ENCODE measurements at places on chromosomes 12 and 14.
A peak's percentile ranks its signal among the peaks of the same experiment; 100 is the strongest.

GRCh38 chr12:123907726-123908476 is 64.7 kb downstream of the CCDC92 start:
- DNase-seq: no peak

- DNase-seq: no peak
These were observed 93.2 kb downstream of the NKX2-1 start for GRCh38 chr14:36426836-36427235.

DNA sequence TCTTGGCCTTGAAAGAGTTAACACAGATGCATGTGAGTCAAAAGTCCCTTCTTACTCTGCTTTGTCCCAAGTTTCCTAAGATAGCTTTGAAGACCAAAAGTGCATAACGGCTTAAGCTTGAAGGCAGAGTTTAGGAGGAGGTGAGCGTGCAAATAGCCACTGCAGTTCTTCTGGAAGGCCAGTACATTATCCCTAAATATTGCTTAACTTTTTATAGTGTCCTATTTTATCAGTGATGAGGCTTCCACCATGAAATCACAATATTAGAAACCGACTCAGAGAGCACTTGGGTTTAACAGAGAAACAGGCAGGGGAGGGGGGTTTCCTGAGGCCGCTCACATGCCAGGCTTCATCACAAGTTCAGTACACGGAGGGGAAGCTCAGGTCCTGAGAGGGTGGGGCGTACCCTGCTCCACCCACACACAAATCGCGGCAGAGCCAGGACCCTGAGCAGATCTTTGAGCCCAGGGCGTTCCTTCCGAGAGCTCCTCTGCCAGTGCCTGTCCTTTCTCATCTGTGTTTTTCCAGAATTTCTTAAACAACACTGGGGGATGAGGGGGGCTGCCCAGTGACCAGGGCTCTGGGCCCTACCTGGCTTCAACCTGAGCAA is 26.8 kb upstream of the BDKRB2 start:
- DNase-seq: no peak

- no peak for DNase-seq
These were observed 5.0 kb upstream of the GAPDH start for GRCh38 chr12:6529291-6529737.

DNA sequence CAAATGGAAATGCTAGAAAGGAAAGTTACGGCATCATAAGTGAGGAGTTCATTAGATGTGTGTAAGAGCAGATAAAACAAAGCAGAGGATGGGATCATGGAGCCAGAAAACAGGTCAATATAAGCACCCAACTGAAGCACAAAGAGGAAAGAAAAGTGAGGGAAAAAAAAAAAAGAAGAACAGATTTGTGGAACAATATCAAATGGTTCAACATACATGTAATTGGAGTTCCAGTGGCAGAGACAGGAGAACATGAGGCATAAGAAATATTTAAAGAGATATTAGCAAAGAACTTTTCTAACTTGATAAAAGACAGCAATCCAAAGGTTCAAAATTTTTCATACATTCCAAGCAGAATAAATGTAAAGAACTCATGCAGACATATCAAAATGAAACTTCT is 54.1 kb downstream of the SPTSSA start:
- no peak for DNase-seq

GRCh38 chr14:52052288-52052943 is 16.4 kb downstream of the NID2 start:
- no peak for DNase-seq

DNA sequence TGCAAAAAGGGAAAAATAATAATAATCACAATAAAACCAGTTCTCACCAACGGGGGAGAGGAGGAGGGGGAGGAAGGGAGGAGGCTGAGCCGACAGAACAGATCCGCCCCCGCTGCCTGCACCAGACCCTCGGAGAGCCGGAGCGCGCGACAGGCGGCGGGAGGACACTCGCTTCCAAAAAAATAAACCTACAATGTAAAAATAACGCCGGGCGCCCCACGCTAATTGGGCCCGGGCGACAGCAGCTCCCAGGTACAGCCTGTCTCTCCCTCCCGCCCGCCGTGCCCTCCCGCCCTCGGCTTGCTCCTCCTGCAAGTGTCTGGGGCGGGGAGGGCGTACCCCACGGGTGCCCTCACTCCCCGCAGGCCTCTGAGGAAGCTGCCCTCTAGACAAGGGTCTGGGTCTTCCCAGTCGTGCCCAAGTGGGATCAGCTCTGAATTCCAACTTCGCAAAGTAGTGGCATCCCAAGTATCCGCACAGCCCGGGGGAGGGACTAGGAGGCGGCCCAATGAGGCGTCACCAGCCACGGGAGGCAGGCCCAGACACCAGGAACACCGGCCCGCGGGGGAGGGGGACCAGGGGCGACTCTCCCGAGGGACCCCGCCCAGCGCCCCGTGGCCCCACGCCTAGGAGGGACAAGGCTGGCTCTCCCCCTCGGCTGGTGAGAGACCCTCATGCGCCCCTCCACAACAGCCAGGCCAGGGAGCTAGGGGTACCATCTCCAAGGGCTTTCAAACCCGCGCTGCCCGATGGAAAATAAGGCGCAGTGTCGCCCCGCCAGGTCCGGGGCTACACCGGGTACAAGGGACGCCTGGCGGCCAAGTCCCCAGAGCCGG is 1.0 kb downstream of the NCOR2 start:
- DNase-seq: peak; percentile 40

DNA sequence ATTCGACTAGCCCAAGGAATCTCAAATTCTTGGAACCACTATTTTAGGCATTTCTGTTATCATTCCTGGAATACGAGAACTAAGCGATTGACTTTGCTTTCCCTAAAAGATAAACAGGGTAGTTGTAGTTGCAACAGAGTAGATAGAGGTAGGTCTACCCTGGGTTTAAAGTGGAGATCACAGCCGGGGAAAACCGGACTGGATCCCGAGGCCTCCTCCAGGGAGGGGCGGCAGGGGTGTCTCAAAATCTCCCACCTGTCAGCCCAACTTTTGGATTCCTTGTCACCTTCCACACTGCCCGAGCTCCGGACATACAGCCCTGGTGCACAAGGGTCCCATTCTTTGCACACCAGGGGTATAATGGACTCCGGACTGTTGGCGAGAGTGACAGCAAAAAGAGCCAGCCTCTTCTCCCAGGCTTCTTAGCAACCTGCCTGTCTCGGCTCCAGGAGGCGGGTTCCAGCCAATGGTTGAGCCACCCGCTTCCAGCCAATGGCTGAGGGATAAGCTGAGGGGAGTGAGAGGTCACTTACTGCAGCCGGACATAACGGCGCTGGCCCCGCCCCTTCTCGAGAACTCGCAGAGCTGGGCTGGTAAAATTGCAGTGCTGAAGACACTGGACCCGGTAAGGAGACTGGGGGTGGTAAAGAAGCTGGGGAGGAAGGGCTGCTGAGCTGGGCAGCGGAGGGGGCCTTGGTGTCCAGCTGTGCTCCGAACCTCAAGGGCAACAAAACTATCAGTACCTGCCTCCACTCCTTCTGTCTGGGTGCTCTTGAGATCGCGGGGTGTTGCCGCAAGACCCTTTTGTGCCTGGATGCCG is at the start of gene SUOX:
Gene SUOX, plus strand, starts transcription at position 562 of the 820 bp plus-strand sequence. CDS start 4,946 bp downstream, outside the sequence.
- no peak for DNase-seq

DNA sequence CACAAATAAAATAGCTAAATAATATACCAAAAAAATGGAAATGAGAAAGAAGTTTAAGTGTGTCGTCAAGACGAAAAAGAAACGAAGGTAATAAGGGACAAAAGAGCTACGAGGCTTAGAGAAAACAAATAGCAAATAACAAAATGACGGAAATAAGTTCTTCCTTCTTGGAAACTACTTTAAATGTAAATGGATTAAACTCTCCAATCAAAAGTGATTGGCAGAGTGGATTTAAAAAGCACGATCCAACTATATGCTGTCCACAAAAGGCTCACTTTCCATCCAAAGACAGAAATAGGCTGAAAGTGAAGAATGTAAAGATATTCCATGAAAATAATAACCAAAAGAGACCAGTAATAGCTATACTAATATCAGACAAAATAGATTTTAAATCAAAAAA is 82.4 kb downstream of the DIO3 start:
- DNase-seq: no peak

GRCh38 chr12:66453120-66453519 is 150.8 kb downstream of the HELB start:
- DNase-seq: no peak

- DNase-seq: no peak
These were observed 1.3 kb upstream of the RASSF3 start for GRCh38 chr12:64608901-64609535.

DNA sequence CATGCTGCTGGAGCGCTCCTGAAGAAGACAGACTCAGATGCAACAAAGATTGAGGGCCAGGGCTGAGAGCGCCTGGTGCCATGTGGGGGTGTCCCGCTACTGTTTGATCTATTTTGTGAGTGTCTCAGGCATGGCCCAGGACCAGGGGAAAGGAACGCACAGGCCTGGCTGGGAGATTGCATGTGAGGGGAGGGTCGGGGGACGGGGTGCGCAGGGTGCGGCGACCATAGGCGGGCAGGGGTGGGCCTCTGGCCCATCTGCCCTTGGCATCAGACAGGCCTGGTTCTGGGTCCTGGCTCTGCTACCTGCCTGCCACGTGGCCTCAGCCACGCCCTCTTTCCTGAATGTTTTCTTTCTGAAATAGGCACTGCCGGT is 47.5 kb downstream of the BEGAIN start:
- DNase-seq: no peak

- no peak for DNase-seq
These were observed 339.8 kb downstream of the PCNX1 start for GRCh38 chr14:71247106-71247505.

DNA sequence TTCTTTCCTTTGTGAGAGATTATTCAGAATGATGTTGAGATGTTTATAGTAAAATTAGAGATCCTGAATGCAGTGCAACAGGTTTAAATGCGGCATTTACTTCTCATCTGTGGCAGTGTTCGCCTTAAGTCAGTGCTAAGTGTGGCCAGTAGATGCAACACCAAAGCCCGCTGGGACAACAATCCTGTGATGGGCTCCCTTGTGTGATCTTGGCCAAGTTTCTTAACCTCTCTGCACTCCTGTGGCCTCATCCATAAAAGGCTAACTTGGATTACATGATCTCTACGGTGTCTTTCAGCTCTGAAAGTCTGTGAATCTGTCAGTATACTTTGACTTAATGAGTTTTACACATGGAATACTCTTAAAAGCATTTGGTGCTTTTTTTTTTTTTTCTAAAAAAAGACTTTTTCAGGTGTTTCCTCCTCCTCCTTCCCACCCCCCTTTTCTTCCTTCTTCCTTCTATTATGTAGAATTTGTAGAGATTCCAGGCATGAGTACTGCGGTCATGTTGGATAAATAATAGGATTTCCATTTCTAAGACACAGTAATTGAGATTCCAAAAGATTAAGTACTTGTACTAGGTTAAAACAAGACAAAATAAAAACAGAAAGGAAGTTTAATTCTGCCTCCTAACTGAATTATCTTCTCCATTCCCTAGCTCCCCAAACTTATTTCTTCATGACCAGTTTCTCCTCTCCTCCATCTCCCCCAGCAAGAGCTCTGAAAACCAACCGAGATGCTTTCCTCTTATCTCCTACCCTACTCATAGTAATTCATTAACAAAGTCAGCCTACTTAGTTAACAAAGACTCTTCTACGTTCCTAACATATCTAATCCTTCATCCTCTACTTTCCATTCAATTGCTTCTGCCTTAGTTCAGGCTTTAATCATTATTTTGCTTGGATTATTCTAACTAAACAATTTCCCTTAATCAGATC is 42.2 kb upstream of the NAV3 start:
- DNase-seq: no peak

GRCh38 chr12:76922866-76923265 is 44.0 kb upstream of the CSRP2 start:
- DNase-seq: no peak

GRCh38 chr14:96058576-96059200 is 19.5 kb downstream of the C14orf132 start:
- DNase-seq: no peak

GRCh38 chr12:74021937-74022336 is 515.7 kb upstream of the ATXN7L3B start:
- DNase-seq: no peak

DNA sequence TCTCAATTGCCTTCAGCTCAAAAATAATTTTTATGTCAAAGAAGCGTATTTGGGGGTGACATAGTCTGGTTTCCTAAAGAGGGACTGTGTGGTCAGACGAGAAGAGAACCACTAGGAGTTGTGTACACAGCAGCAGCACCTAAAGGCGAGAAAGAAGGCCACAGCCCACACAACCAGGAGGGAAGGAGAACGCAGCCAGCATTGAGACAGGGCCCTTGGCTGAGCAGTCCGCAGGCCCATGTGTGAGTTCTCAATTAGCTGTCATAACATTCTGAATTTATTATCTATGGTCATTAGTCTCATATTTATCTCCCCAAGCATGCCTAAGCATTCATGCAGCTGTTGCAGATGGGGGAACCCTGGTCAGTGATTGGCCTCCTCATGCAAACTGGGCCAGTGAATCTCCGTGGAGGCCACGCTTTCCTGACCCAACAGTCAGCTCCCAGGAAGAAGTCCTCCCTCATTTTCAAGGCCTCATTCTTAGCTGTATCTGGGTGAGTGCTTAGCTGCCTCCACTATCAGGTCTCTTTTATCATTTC is 81.2 kb upstream of the ATF7IP start:
- DNase-seq: no peak

DNA sequence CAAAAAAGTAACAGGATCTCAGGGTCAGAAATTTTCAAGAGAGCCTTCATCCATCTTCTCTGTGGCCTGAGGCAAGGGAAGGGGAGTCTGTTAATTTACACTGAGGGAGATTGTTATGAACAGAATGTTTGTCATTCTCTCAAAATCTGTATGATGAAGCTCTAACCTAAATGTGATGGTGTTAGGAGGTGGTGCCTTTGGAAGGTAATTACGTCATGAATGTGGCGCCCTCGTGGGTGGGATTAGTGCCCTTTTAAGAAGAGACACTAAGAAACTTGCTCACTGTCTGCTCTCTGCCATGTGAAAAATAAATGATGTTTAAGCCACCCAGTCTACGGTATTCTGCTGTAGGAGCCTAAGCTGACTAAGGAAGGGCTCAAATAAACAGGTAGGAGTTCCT is 521.6 kb downstream of the SNAPC1 start:
- no peak for DNase-seq

GRCh38 chr12:53551889-53552291 is 44.6 kb upstream of the NPFF start:
- DNase-seq: no peak

GRCh38 chr14:56720703-56721460 is 89.4 kb downstream of the OTX2 start:
- no peak for DNase-seq

- no peak for DNase-seq
These were observed 36.9 kb upstream of the SINHCAF start for GRCh38 chr12:31362759-31363415.

GRCh38 chr14:63933110-63933509 is 80.3 kb downstream of the SYNE2 start:
- DNase-seq: no peak

DNA sequence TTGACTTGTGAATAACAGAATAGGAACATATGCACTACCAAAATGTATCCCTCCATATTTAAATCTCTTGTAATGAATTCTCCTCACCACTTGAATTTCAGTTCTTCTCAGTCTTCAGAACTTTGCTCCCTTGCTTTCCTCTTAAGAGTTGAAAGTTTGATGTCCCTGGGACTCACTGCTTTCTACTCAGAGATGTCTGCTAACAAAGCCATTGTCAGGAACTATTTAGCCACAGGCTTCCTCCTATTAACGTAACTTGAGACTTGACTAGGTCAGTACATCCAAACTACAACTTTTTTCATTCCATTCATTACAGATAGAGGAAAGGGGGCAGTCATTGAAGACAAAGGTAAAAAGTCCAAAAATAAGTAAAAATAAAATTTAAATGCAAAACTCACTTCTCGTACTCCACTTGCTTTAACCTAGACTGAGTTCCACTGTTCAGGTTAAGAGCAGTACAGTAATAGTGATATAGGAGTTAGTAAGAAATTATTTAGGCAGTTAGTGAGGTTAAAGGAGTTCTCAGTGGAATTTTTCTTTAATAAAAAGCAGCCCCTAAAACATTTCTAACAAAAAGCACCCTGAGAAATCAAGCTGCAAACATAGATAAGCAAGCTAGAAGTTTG is 364.2 kb downstream of the SOX5 start:
- DNase-seq: no peak
